ENCODE measurements at places on chromosomes 3 and 15.

- no peak for DNase-seq
Observed at GRCh38 chr15:87080547-87080946, 1000.9 kb downstream of the AGBL1 start.

- no peak for DNase-seq
Observed at GRCh38 chr3:177589911-177590381, 392.7 kb upstream of the TBL1XR1 start.

GRCh38 chr15:69158201-69158842 lies 2.1 kb upstream of the GLCE start:
- no peak for DNase-seq

DNA sequence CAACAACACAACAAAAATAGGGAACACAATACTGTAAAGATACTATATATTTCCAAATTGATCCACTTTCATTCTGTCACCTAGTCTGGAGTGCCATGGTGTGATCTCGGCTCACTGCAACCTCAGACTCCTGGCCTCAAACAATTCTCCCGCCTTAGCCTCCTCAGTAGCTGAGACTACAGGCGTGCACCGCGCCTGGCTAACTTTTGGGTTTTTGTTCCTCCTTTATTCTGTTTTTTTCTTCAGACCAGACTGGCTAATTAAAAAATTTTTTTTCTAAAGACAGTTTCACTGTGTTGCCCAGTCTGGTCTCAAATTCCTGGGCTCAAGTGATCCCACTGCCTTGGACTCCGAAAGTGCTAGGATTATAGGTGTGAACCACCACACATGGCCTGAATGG lies 5.3 kb downstream of the BCL2L10 start:
- DNase-seq, result no peak

DNA sequence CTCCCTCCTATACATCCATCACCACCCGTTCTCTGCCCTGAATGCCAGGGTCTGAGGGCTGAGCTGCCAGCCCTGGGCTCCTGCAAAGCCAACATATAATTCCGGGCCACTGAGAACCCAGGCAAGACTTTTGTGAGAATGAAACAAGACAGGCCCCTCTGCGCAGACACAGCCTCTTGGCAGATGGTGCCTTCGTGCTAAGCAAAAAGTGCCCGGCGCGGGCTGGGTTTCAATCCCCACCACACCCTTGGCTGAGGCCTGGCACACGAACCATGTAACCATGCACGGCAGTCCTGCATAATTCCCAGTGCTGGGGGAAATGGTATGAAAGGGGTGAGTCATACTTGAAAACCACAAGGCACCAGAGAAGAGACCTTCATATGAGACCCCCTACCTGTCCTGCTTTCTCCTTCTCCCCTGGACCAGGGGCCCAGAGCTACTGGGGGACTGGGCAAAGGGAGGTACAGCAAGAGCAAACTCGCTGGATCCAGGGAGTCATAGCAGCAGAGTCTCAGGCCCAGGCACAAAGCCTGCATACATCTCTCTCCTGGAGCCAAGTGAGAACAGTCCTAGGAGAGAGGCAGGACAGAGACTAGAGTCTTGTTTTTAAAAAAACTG lies 26.1 kb upstream of the LOXL1 start:
- DNase-seq, result no peak

- no peak for DNase-seq
Observed at GRCh38 chr3:159339131-159339530, 537.3 kb downstream of the MFSD1 start.

DNA sequence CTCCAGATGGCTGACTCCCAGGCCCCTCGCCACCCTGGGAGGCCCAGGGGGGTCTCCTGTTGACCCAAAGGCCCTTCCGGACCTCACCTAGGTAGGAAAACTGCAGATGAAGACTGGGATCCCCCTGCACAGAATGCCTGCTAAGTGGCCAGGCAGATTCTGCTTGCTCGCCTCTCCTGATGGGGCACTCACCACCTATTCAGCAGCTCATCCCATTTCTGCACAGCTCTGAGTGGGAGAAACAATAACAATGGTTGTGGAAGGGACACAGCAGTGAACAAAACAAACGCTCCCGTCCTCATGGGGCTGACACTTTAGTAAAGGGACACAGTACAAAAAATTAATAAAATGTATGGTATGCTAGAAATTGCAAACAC lies 24.9 kb upstream of the FGD5 start:
- DNase-seq, result no peak

GRCh38 chr3:146313746-146314111 lies 62.8 kb upstream of the PLSCR4 start:
- DNase-seq, result no peak

DNA sequence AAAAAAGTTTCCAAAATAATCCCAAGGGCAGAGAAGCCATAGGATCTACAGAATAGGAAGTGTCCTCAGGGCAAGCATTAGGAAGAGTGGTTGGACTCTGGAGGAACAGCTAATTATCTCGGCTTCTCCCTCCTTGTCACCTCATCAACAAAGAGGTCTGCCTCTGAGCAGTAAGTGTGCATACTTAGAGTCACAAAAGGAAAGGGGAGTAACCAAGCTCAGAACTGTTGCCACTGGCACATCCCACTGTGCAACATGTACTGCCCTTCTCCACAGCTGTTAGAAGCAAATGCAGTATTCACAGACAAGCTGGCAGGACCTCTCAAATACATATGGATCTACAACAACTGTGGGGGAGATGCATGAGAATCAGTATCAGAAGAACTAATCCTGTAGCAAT lies 31.5 kb downstream of the NGLY1 start:
- no peak for DNase-seq

- no peak for DNase-seq
Observed at GRCh38 chr3:173139420-173139819, 1.6 kb downstream of the SPATA16 start.

- DNase-seq, result no peak
Observed at GRCh38 chr3:154548341-154548740, 118.4 kb upstream of the GPR149 start.

- DNase-seq, result no peak
Observed at GRCh38 chr3:149203758-149204157, 17.9 kb downstream of the CP start.

DNA sequence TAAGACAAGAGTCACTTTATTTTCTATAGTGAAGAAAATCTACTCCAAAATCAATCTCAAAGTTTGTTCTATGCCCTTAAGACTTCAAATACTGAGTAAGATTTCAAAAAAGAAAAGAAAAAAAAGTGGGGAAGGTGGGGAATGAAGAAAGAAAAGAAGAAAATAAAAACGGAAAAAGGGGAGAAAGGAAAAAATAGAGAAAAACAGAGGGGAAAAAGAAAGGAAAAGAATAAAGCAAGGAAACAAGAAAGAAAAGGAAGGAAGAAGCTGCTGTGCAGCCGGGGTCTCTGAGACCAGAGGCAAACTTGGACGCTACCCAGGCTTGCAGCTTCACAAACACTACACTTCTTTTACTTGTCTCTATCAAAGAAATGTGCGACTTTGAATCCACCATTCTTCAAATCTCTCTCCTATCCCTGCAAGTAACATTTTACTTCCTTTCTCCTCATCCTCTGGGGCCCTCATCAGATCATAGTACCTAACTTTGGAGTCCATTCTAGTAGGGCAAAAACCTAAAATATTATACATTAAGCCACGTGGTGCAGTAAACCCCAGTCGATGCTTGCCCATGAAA lies 279.8 kb downstream of the FOXP1 start:
- DNase-seq, result no peak

DNA sequence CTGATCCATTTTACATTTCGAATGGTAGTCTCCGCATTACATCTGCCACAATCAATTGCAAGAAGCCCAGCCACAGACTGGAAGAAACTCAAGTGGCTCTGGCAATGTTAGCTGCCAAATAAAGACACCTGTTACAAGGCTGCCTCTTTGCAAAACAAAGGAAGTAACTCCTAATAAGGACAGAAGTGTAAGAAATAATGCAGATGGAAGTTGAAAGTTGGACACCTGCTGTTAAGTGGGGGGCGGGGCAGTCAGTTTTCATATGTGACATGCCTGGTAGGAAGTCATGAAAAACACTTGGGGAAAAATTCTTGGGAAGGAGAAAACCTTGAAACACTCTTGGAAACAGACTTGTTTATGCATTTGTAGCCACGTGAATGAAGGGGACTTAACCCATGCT lies 54.1 kb upstream of the ATP2C1 start:
- DNase-seq, result no peak

DNA sequence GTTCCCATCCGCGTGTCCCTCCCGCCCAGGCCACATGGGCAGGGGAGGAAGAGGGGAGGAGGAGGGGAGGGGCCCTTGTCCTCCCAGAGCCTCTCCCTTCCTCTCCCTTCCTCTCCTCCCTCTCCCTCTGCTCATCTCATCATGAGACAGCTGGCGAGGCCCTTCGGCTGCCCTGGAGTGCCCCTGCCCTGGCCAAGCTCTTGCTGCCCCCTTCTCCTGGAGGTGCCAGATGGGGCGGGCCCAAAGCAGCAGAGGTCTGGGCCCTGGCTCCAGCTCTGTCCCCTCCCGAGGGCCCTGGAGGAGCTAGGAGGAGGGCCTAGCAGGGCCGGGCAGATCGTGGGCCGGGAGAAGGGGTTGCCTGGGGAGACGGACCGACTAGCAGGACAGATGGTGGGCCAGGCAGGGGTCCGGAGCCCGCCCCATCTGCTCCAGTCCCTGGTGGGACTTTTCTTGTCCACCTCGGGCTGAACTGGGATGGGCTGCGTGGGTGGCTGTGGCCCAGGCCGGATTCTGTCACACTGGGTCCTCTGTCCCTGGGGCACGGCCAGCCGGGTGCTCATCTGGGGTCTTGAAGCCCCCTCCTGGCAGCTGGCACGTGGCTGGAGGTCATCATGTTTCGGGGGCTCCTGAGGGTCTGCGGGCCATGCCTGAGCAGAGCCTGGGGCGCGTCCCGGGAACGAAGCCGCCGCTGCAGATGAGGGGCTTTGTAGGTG lies 183.4 kb downstream of the GOLGA6L6 start:
- DNase-seq, result no peak

GRCh38 chr3:63479661-63480035 lies 172.8 kb upstream of the SNTN start:
- no peak for DNase-seq

GRCh38 chr3:88321363-88322050 lies 171.7 kb downstream of the C3orf38 start:
- no peak for DNase-seq

DNA sequence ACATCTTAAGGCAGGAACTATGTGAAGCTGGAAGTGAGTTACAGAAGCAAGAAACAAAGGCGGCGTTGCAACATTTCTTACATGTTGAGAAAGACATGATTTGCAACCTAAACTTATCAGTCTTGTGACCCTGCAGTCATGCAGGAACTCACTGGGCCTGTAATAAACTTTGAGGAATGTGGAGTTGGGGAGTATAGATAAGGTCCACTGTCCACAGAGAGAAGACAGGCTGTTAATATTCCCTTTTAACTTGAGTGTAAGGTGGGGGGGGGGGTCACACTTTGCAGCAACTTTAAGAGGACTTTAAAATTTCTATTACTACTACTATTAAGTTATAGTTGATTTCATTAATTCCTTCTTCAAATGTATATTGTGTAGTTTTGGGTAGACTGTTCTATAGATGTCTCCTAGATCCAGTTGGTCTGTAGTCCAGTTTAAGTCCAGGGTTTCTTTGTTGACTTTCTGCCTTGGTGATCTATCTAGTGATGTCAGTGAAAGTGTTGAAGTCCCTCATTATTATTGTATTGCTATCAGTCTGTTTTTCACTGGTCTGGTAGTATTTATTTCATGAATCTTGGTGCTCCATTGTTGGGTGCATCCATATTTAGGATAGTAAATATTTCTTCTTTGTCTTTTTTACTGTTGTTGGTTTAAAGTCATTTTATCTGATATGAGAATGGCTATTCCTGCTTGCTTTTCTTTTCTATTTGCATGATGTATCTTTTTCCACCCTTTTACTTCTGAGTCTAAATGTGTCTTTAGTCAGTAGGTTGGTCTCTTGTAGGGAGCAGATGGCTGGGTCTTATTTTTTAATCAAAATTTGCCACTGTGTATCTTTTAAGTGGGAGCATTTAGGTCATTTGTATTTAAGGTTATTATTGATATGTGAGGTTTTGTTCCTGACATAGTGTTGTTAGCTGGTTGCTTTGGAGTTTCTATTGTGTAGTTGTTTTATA lies 15.6 kb upstream of the FAM98B start:
- DNase-seq, result no peak

- DNase-seq, result no peak
Observed at GRCh38 chr3:23075496-23075895, 127.6 kb upstream of the UBE2E2 start.

DNA sequence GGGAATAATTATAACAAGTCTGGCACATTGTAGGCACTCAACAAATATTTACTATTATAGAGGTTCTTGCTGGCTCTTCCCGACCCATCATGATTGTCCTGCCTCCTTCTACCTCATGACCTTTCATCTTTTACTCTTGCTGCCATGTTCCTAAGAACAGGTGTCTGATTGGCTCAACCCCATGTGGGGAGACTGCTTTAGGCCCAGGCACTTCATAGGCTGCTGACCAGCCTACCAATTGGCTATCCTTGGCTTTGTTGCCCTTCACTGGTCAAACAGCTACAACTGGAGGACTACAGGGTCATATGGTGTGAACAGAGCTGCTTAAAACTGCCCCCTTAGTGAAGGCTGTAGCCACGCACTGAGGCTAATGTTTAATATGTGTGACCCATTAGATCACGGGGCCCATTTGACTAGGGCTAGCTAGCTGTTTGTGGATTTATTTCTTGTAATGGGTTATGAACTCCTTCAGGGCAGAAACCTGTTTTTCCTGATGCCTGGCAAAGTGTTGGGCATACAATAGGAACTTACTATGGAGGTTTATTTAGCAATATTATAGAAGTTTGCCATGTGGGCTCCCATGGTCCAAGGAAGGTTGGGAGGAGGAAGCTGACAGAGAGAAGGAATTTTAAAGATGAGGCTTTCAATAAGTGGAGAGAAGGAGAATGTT lies 239.9 kb upstream of the TBC1D5 start:
- no peak for DNase-seq

GRCh38 chr15:95734422-95735316 lies 595.8 kb upstream of the NR2F2 start:
- no peak for DNase-seq

- DNase-seq, result peak; percentile 37
Observed at GRCh38 chr15:31325595-31326155, 960 bp upstream of the KLF13 start.

DNA sequence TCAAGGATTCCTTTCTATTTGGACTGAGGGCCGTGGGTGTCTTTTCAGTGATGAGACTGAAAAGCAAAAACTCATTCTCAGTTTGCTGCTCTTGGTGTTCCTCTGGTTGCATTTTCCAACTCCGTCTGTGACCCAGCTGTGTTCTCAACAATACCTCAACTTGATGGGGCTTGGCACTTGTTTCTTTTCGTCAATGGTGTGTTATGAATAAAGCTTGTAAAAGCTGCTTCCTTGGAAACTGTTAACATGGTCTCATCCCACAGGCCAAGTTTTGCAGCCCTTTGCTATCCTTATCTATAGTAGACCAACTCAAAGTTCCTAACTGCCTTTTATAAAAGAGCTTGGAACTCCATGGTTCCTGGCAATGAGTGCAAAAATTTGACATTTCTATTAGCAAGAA lies 142.5 kb upstream of the UBE2E1 start:
- DNase-seq, result no peak
